H9 (cell line): ENCODE measurements at places on chromosomes 16 and 17.

GRCh38 chr17:8798176-8798845 is 854 bp downstream of the MFSD6L start:
- peak; percentile 62 for DNase-seq

DNA sequence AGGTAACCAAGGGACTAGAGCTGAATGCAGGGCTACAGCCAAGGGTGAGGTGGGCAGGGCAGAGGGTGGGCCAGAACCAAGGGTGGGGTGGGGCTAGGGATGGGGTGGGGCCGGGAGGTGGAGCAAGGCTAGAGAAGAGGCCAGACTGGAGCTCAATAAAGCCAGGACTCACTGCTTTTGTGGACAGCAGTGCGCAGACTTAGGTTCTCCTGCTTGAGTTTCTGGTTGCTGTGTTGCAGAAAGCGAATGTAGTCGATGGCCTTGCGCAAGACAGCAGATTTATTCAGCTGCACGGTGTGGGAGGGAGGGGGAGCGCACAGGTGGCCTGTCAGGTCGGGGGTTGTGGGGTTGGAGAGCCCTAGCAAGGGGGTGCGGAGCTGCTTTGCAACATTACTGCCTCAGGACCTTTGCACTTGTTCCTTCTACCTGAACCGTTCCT is 18.7 kb downstream of the SREBF1 start:
- no peak for DNase-seq

- no peak for DNase-seq
Observed at GRCh38 chr17:82822281-82822680, 17.5 kb downstream of the ZNF750 start.

- peak; percentile 80 for DNase-seq
Observed at GRCh38 chr17:57707892-57708291, 37.2 kb downstream of the CCDC182 start.

- no peak for DNase-seq
Observed at GRCh38 chr16:1132431-1132830, 20.5 kb upstream of the CACNA1H start.

DNA sequence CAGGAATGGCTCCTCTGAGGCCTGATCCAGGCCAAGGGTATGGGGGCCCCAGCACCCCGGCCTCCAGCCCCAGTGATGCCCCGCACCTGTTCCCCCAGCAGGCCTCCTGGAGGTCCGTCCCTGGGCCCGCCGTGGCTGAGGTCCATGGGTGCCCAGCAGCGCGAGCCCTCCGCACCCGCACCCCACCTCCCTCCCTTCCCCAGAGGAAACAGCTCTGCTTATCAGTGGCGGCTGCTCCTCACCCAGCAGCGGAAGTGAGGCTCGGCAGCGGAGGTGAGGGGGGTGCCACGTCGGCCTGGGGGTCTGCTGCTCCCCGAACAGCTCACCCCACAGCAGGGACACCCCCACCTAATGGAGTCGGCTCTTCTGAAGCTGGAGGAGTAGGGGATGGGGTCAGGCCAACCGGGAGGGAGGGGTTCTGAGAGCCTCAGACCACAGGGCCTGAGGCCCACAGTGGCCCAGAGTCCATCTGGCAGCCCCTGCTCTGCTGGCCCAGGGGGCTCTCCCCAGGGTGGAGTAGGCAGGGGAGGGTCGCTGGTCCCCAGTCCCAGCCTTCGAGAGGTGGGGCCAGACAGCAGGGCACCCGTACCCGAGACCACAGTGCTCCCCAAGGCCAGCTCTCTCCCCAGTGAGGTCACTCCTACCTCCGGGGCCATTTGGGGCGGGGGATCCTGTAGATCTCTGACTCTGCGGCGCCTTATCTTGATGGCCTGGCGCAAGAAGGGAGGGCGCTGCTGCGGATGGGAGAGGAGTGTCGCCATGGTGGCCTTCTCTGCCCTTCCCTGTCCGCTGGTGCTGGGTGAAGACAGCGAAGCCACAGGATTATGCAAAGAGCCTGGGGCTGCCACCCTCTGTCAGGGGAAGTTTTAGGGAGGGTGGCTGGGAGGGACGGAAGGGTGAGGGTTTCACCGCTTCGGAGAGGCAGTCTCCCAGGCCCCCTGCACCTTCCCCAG is at the start of gene UNC13D:
TSS of gene UNC13D (minus strand) at position 828 of the 953 bp plus-strand sequence. CDS start at position 761, 67 bp downstream.
- DNase-seq, result peak; percentile 60
